ENCODE measurements at places on chromosomes 16 and 17. TPM values are rescaled to one million over a fixed set of nuclear protein-coding genes. Genes with fewer than 3 reads are reported as not detected.

BRCA1 gene
- 4.8 TPM for total RNA-seq

- H3K4me1 ChIP-seq, result no peaks in the 10 kb centered on the region
- no peak overlapping the region for H3K4me3 ChIP-seq
- DNase-seq, result no peak
Measured at GRCh38 chr17:33941744-33942143, 313.3 kb upstream of the CCL2 start.

GRCh38 chr16:26643519-26643918, 423.2 kb upstream of the C16orf82 start:
- H3K36me3 ChIP-seq, result no peaks in the 10 kb centered on the region
- H3K4me1 ChIP-seq, result no peaks in the 10 kb centered on the region
- peaks cover 5% of the 10 kb centered on the region for H3K27me3 ChIP-seq

BBS2 gene
- total RNA-seq, result 47.0 TPM

TP53TG3 gene
- total RNA-seq, result not detected

DNA sequence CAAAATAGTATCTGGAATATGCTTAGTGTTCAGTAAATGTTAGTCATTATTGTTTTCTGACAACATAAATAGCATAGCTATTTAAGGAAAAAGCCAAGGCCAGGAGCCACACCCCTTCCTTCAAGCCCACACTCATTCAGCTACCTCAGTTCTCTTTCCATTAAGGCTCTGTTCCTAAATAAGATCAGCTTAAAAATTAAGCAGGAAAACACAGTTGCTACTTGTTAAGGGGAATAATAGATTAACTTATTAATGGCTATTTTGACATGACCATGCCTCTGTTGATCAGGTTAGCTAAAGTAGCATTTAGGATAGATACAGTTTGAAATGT, 158.1 kb downstream of the CHD9 start:
- H3K27me3 ChIP-seq, result no peaks in the 10 kb centered on the region
- DNase-seq, result no peak
- H3K27ac ChIP-seq, result peak overlapping the region; percentile 28
- H3K4me1 ChIP-seq, result peaks cover 55% of the 10 kb centered on the region
- H3K4me3 ChIP-seq, result no peak overlapping the region

CACNG3 gene
- total RNA-seq, result not detected

- no peak overlapping the region for H3K4me3 ChIP-seq
- peaks cover 12% of the 10 kb centered on the region for H3K4me1 ChIP-seq
- H3K36me3 ChIP-seq, result peaks cover 3% of the 10 kb centered on the region
- H3K27me3 ChIP-seq, result no peaks in the 10 kb centered on the region
- H3K27ac ChIP-seq, result no peak overlapping the region
Measured at GRCh38 chr16:31486045-31486444, 3.1 kb downstream of the SLC5A2 start.

DNA sequence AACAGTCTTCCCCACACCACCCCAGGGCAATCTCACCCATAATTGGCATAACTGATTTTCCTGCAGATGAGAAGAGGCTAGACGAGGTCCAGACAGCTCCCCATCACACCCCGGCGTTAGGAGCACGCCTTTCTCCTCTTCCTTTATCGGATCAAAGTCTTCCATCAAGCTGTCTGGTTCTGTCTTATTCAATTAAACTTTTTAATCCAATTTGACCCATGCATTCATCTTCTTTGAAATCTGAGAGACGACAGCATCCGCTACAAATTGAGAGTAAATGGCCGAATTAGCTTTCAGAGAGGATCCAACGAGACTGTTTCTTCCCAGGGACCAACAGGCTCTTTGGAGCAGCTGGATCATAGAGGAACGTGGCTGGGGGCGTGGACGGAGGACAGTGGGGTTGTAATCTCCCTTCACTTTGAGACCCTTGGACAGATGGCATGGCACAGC, 44.4 kb upstream of the GPRC5B start:
- peaks cover 9% of the 10 kb centered on the region for H3K4me1 ChIP-seq
- peaks cover 3% of the 10 kb centered on the region for H3K36me3 ChIP-seq
- peaks cover 5% of the 10 kb centered on the region for H3K27me3 ChIP-seq
- no peak for DNase-seq
- H3K27ac ChIP-seq, result no peak overlapping the region
- H3K4me3 ChIP-seq, result no peak overlapping the region

CSH1 gene
- total RNA-seq, result not detected

GRCh38 chr16:19505600-19506303, 16.1 kb downstream of the GDE1 start:
- no peak overlapping the region for H3K4me3 ChIP-seq
- no peak for DNase-seq
- H3K27ac ChIP-seq, result no peak overlapping the region
- H3K27me3 ChIP-seq, result no peaks in the 10 kb centered on the region

- no peaks in the 10 kb centered on the region for H3K4me1 ChIP-seq
- no peak overlapping the region for H3K27ac ChIP-seq
- peaks cover 2% of the 10 kb centered on the region for H3K27me3 ChIP-seq
- peak; percentile 75 for DNase-seq
- H3K4me3 ChIP-seq, result no peak overlapping the region
Measured at GRCh38 chr17:16923904-16924695, 47.8 kb downstream of the TNFRSF13B start.

MT1M gene
- 0.59 TPM for total RNA-seq

PPP1R27 gene
- total RNA-seq, result not detected

- H3K36me3 ChIP-seq, result no peaks in the 10 kb centered on the region
- DNase-seq, result no peak
- H3K4me1 ChIP-seq, result peaks cover 14% of the 10 kb centered on the region
- no peak overlapping the region for H3K4me3 ChIP-seq
- peaks cover 33% of the 10 kb centered on the region for H3K27me3 ChIP-seq
- no peak overlapping the region for H3K27ac ChIP-seq
Measured at GRCh38 chr17:38554430-38555350, 51.1 kb downstream of the SRCIN1 start.

- peaks cover 8% of the 10 kb centered on the region for H3K36me3 ChIP-seq
- no peak for DNase-seq
- peaks cover 42% of the 10 kb centered on the region for H3K27me3 ChIP-seq
- H3K4me1 ChIP-seq, result no peaks in the 10 kb centered on the region
- no peak overlapping the region for H3K27ac ChIP-seq
Measured at GRCh38 chr17:40582328-40582901, 17.1 kb upstream of the CCR7 start.

GRCh38 chr16:57260294-57260929, 15.4 kb downstream of the ARL2BP start:
- peak overlapping the region; percentile 41 for H3K4me3 ChIP-seq
- H3K27ac ChIP-seq, result peak overlapping the region; percentile 83

DNA sequence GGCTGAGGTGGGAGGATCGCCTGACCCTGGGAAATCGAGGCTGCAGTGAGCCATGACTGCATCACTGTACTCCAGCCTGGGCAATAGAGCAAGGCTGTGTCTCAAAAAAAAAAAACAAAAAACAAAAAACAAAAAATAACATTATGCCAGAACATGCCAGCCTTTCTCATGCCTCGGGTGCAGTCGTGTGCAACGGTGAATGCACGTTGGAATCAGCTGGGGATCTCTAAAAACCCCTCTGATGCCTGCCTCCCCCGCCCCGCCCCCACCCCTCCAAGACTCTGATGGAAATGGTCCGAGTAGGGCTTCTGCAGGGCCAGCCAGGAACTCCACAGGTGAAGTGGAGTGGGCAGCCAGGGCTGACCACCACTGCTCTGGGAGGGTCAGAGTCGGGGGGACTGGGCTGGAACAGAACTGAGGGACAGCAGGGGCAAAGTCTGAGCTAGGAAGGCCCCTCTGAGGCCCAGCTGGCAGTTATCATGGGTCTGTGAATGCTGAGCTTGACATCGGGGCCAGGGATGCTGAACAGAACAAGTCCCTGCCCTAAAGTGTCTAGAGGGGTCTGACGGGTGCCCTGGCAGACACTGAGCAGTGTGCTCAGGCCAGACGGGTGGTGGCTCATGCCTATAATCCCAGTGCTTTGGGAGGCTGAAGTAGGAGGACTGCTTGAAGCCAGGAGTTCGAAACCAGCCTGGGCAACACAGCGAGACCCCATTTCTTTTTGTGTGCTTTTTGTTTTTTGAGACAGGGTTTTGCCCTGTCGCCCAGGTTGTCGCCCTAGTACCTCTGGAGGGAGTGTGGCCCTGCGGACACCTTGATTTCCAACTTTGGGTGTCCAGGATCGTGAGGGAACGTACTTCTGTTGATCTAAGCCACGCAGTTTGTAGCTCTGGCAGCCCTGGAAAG, 193.4 kb upstream of the GSE1 start:
- H3K27ac ChIP-seq, result no peak overlapping the region
- DNase-seq, result peak; percentile 58
- H3K36me3 ChIP-seq, result no peaks in the 10 kb centered on the region

DNA sequence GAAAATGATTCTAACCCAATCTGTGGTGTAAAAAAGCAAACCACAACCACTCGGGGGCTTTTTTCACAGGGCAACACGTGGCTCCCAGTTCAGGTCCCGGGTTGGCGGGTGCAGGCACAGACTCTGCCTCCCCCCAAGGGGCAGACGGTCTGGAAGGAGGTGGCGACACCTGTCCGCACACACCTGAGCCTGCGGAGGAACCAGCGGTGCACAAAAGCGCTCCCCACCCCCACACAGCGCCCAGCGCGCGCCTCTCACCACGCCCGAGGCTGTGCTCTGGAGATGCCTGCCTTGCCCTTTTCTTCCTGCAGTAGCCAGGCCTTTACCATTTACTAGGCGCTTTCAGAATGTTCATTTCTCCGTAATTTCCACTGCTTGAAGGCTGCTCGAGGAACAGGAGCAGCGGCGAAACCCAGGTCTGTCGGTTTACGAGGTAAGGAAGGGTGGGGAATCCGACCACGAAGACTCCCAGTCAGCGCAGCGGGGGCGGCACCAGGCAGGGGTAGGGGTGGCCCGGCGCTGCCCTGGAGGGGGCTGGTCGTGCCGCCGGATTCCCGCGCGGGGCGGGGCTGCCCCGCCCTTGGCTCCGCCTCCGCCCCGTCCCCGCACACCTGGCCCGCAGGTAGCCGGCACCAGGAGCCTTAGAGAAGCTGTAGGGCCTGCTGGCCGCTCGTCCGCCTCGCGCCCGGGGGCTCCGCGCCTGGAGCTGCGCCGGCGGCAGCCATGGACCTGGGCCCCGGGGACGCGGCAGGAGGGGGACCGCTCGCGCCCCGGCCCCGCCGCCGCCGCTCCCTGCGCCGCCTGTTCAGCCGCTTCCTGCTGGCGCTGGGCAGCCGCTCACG, at the start of gene USP43:
USP43 (plus strand) TSS at position 608 of the 842 bp plus-strand sequence; CDS start at position 724, 116 bp downstream.
- H3K27ac ChIP-seq, result peak within 1 kb of the TSS; percentile 50
- no peaks in the 10 kb centered on the region for H3K27me3 ChIP-seq
- DNase-seq, result no peak
- peak within 1 kb of the TSS; percentile 88 for H3K4me3 ChIP-seq
- no peaks in the 10 kb centered on the region for H3K36me3 ChIP-seq

- no peak for DNase-seq
- no peak overlapping the region for H3K27ac ChIP-seq
- no peaks in the 10 kb centered on the region for H3K36me3 ChIP-seq
- H3K4me1 ChIP-seq, result no peaks in the 10 kb centered on the region
- H3K27me3 ChIP-seq, result peaks cover 21% of the 10 kb centered on the region
- H3K4me3 ChIP-seq, result no peak overlapping the region
Measured at GRCh38 chr17:49858796-49859195, 10.9 kb upstream of the TAC4 start.

DNA sequence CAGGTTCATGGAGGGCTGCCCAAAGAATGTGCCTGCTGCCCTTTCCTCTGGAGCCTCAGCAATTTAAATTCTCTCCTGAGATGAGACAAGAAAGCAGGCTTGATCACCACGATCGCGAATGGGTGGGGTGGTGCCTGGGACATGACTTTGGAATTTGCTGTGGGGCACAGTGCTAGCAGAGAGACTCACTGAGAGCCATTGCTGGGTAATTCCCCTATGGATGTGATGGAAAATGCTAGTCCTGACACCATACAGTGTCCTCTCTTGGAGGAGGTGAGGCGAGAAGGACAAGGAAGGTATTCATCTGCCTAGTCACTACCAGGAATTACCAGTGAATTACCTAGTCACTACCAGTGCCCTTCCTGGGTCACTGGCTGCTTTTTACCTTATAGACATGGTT, 15.5 kb downstream of the FAM20A start:
- no peak overlapping the region for H3K27ac ChIP-seq
- H3K36me3 ChIP-seq, result no peaks in the 10 kb centered on the region
- no peaks in the 10 kb centered on the region for H3K27me3 ChIP-seq
- H3K4me1 ChIP-seq, result no peaks in the 10 kb centered on the region
